ENCODE measurements at places on chromosomes 4 and X.

- no peak for DNase-seq
Observed at GRCh38 chr4:154035341-154035740, 246.5 kb upstream of the SFRP2 start.

DNA sequence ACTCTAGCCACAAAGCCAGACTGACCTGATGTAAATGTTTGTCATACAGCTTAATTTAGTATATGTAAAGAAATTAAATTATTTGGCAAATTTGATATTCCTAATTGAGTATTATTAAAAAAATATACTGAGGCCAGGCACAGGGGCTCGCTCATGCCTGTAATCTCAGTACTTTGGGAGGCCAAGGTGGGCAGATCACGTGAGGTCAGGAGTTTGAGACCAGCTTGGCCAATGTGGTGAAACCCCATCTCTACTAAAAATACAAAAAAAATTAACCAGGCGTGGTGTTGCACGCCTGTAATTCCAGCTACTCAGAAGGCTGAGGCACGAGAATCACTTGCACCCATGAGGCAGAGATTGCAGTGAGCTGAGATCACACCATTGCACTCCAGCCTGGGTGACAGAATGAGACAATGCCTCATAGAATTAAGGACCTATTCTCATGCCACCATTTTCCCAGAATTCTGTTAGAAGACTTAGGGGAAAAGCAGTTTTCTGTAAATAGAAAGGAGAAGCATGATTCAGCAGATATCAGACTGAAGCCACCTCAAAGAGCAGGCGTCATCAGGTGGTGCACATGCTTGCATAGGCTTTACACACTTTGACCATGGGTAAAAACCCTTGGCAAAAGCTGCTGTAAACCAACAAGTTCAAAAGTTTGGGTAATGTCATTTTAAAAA, 6.1 kb downstream of the UBQLN2 start:
- no peak for DNase-seq

GRCh38 chrX:65528705-65529340, 5.8 kb downstream of the LAS1L start:
- DNase-seq = no peak

GRCh38 chr4:48031802-48032525, 15.4 kb downstream of the NIPAL1 start:
- no peak for DNase-seq

GRCh38 chrX:3465017-3465416, 118.6 kb upstream of the MXRA5 start:
- DNase-seq = no peak

DNA sequence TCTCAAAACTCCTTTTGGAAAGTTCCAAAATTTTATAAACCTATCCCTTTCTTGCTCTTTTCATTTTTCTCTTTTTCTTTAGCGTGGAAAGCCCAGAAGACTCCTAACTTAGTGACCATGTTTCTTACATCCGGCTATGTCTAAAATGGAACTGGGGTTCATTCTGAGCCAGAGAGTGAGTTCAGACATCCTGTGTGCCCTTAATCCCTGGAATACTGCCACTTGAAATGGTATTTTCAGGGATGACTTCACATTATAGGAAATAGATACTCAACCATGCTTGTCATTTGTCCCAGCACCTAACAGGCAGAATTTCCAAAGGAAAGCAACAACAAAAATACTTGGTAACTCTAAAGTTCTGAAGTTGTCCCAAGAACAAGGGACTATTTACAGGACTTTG, 379.6 kb downstream of the ARHGAP24 start:
- no peak for DNase-seq

DNA sequence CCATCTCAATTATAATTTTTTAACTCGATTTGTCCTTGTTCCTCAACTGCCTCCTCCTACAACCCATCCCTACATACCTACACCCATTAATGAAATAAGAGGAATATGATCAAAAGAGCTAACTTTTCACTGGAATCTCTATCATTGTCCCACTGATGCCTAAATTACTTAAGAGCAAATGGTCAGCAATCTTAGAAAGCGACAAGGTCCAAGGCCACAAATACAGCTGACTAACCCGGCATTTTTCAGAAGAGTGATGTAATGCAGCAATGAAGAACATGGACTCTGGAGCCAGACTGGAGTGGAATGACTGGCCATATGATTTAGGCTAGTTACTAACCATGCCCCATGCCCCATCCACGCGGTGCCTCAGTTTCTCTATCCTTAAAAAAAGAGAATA, 56.2 kb downstream of the PPA2 start:
- no peak for DNase-seq

DNA sequence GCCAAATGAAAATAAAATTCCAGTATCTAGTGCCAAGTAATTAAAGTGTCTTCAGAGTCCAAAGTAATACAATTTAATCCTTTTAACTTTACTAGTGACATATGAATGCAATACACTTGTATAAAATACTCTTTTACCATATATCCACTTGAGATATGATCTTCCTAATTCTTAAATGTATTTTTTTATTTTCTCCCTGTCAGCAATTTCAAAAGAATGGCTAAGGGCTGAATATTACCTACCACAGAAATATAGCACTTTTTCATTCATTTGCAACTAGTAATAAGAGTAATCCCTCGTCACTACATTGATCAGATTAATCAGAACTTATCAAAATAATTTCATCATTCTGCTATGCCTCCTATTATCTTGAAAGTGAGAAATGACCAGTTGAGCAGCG, 10.1 kb upstream of the TBX22 start:
- no peak for DNase-seq

DNA sequence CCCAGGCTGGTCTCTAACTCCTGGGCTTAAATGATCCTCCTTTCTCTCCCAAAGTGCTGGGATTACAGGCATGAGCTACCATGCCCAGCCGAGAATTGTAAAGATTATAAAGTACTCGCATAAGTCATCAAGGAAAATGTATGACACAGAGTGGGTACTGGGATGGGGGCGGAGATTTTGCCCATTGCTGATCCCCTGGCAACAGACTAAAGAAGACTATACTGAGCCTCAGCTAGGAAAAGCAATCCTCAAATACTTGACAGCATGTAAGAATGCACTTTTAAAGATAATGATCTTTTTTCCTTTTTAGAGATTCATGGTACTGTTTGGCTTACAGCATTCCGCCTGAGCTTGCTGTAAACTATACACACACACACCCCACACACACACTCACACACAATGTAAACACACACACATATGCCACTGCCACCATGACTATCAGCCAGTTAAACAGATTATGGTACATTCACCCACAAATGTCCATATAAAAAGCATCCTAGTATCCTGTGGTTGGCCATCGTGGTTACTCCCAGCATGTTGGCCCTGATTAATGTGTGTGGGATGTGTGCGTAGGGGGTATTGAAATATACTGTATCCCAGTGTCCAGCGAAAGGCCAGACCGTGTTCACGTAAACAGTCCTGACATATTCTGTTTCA, 113.0 kb downstream of the AMELX start:
- DNase-seq = peak; percentile 52

GRCh38 chr4:157701695-157701994, 471.2 kb downstream of the GASK1B start:
- DNase-seq = no peak

DNA sequence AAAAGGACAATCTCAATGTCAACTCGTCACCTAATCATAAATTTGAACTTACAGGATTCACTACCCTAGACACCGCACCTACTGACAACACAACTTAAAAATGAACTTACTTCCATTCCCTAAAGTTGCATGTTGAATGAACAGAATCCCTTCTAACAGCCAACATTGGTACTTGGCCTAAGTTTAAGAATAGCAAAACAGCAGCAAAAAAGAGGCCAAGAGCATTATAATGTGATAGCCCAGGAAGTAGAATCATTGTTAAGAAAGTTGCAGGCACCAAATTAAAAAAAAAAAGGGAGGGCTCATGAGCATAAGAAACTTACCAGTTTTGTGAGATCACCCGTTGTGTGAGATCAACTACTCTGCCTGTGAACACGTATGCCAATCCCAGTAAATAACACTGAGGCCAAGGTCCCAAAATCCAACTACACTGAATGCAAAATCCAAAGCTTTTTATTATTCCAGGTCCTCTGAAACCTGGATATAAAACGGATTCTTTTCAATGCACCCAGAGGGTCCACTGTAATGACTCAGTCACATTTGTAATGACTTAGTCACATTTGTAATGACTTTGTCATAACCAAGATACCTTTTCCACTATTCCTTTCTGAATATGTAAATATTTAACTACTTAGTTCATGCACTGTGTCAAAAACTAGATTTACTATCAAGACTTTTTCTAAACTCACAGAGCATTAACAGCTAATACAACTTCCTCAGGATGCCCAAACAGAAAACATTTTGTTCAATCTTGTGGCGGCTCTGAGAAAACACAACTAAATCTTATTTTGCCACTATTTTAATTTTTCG, 6.8 kb downstream of the HNRNPDL start:
- DNase-seq = peak; percentile 79

DNA sequence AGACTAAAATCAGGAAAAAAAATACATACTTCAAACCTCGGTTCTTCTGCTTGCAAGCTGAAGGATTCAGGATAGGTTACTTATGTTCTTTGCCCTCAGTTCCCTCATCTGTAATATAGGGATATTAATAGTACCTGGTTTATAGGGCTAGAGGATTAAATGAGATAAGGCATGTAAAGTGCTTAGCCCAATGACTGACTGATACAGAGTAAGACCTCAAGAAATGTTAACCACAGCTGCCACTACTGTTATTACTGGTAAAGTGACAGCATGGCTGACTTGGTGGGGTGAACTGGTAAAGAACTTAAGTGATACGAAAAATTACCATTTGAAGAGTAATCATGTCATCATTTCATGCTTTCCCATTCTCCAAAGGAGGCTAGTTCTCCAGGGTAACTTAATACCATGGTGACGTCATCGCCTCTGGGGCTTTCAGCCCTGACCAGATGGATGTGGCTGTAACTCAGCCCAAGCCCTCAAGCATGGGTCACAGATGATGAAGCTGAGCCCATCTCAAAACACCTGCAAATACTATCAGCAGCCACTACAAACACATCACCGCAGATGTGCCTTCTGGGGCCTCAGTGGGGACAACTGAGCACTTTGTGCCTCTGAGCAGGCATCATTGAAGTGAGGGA, 44.5 kb upstream of the SCML1 start:
- peak; percentile 49 for DNase-seq

DNA sequence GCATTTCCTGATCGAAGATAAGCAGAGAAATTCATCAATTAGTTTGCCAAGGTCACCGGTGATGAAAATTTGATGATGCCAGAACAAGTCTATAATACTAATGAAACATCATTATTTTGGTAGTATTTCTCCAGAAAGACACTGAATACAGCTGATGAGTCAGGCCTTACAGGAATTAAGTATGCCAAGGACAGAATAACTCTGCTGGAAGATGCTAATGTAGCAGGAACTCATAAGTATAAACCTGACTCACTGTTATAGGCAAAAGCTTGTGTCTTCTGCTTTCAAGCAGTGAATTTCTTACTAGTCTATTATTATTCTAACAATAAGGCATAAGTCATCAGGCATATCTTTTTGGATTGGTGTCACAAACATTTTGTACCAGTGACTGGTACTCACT, 1825.1 kb upstream of the IGFBP7 start:
- DNase-seq = no peak

DNA sequence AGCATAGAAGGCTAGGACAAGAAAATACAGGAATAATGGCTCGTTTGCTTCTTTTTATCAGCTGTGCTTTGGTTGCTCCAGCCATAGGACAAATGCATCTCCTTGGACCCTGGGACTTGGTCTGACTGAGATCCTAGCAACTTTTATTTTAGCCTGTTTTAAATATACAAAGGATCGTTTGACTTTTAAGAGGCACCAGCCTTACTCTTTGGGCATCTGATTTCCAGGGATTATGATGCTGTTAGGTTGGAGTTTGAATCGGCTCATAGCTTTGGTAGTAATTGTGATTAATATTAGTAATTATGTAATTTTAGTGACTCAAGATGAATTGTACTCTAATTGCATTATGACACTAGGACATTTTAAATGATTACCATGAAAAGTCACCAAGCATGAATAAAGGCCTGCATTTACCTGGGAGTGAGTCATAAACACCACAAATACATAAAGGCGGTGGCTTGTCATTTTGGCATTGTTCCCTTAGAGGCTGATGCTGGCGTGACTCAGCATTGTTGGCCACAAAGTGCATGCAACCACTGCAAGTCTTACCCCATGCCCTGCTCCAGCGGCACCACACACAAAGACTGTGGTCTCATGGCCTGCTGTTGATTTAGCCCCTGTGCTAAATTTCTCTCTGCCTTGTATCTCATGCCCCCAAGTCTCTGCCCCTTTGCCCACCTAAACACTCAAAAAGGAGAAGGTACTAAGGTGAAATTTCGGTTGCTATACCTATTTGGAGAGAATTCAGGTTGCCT, 12.4 kb downstream of the GPAT3 start:
- DNase-seq = peak; percentile 93

DNA sequence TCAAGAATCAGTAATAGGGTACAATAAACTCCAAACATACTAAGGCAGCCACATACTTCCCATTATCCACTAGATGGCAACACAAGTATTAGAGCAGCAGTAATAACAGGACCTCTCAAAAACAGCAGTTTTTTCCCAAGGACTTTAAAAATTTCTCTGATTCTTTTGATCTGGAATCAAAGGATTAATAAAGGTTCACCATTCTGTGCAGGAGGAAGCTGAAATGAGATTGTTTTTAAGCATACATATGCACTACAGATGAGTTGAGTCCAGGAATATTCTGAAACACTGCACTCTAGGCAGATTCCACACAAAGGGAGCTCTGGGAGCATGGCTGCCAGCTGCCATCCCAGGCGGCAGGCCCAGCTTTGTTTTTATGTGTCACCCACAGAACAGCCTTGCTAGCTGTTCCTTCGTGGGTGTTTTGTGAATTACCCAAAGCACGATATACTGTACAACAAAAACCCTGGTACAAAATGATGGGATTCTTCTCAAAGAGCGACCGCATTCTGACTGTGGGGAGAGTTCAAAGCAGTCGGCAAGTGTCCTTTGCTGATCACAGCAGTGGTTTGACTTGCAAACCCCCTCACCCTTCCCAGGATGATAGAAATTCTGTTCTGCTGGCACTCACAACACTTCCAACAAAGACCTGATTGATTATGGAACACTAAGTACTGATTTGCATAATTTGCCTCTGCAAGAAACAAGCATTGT, 61.0 kb downstream of the STX18 start:
- DNase-seq = no peak

- DNase-seq = no peak
Observed at GRCh38 chr4:180465364-180465763, 1777.8 kb upstream of the TENM3 start.

DNA sequence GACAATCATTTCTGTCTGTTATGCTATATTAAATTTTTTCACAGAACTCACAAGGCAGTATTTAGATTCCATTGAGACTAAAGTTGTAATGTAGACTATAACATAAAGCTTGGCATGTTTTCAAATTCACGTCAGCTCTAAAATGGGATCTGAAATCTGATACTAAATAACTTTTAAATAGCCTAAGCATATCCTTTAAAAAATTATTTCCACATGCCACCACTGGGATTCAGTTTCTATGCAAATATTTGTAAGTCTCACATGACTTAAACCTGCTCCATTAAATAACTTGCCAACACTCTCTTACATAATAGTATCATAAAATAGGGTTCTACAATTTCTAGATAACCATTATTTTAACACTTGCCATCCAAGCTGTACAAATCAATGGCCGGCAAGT, 32.4 kb downstream of the KLHL8 start:
- no peak for DNase-seq

GRCh38 chrX:112819813-112820212, 20.8 kb downstream of the AMOT start:
- DNase-seq = no peak

- no peak for DNase-seq
Observed at GRCh38 chr4:173073939-173074500, 94.6 kb upstream of the GALNT7 start.
